ENCODE measurements at places on chromosomes 16 and 17. TPM values are rescaled to one million over a fixed set of nuclear protein-coding genes. Genes with fewer than 3 reads are reported as not detected.

CLEC18C gene
- 1.3 TPM for total RNA-seq

WFIKKN2 gene
- not detected for total RNA-seq

KCTD5 gene
- total RNA-seq, result 28.1 TPM

DNA sequence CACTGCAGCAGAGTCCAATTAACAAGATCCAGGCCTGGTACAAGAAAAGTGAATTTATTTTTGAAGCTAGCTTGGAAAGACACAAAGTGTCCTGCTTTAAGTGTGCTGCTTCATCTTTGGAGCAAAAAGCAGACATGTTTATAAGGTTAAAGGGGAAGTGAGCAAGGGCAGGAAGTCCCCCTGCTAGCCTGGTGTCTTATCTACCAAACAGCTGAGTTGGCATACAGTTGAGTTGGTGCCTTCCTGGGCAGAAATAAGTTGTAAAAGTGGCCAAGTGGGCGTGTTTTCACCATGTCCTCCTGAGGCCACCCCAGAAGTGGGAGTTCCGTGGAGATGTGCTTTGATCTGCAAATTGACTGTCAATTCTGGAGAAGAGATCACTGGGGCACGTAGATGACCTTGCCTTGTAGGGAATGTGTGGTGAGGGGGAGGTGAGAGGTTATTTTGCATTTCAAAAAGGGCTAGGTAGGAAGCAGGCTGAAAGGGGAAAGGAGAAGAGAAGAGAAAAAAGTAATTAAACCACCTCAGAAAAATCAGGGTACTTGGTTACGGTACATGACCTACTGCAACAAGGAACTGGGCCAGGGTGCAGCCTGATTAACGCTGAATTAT, 38.3 kb upstream of the HSBP1 start:
- no peak for DNase-seq

DNA sequence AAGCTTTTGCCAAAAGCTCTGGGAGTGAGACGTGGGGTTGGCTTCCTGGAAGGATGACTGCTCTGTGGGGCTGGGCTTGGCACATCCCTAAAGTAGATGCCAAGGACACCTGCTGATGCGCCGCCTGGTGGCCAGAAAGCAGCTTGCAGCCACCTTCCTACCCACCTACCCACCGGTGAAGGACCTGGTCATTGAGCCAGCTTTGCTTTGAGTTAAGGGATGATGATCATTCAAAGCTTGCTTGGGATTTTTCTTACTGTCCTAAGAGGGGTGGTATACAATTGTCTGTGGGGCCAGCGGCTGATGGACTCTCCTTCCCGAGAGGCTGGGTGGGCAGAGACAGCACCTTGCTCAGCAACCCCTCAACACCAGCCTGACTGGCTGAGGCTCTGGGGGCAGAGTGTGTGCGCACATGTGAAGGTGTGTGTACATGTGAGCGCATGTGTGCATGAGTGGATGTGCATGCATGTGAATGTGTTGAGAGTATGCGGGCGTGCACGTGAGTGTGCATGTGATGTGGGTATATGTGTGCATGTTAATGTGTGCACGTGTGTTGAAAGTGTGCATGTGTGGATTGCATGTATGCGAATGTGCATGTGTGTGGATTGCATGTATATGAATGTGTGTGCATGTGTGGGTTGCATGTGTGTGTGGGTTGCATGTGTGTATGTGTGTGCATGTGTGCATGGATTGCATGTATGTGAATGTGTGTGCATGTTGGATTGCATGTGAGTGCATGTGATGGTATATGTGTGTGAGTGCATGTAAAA, 18.6 kb downstream of the C1QTNF1 start:
- DNase-seq, result peak; percentile 79
